ENCODE measurements at places on chromosomes 13 and 19. TPM values are rescaled to one million over a fixed set of nuclear protein-coding genes. Genes with fewer than 3 reads are reported as not detected.
A peak's percentile ranks its signal among the peaks of the same experiment; 100 is the strongest.

DNA sequence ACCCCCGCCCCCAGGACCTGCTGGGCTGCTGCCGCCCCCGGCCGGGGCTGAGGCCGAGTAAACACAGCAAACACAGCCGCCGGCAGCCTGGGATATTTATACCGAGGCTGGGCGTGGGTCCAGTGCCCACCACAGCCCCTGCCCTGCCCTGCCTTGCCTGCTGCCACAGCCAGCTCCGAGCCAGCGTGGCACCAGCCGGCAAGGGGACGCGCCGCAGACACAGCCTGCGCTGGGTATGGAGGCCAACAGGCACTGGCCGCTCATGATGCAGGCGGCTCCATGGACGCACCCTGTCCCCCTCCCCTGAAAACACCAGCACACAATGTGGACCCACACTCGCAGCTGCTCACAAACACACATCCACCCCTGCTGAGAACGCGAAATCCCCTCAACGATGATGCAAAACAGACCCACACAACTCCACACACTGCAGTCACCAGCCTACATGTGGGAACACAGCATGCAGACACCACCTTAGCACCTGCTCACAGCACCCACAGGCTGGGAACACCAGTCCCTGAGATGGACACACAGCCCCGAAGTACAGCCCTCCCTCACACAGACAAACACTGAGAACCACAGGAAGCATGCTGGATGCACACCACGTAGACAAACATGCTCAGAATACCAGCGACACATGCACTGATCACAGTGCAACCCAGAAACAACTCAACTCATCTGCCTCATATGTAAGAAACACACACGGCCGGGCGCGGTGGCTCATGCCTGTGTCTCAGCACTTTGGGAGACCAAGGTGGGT is 16.2 kb downstream of the CCDC97 start:
- no peak for DNase-seq

DNA sequence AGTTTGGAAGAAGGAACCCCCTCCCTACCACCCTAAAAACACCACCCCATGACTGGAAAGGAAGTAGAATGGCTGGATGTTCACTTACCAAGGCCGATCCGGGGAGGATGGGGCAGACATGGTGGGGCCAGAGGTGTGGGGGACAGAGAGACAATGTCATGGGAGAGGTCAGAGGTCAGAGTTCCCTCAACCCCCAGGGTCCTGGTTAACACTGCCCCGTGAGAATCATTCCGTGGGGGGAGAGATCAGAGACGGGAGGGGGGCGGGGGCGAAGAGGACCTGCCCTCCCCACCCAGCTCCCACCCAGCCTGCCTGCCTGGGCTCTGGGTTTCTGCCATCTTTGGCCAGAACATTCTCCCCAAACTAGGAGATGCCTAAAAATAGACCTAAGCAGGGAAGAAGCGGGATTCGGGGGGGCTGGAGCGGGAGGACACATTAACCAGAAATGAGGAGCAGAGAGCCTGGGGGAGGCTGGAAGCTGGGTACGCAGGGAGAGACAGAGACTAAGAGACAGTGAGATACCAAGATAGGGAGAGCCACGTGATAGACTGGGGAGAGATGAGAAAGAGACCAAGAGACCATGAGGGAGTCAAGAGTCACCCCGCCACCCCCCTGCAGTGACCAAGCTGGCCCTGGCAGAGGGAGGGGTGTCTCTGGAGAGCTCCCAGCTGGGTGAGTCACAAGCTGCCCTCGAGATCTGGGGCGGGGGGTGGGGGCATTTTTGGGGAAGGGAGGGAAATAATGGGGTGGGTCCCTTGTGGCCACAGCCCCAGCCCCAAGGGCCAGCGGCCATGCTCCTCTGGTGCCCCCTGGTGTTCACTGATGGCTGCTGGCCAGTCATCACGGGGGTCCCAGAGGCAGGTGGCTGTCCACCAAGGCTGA is 6.1 kb upstream of the KANK2 start:
- peak; percentile 72 for DNase-seq

- no peak for DNase-seq
Measured at GRCh38 chr13:77458736-77459135, 76.8 kb upstream of the SCEL start.

The CEACAM8 gene
- total RNA-seq, result not detected

The FPR1 gene
- 0.67 TPM for total RNA-seq

All from endothelial cell (in vitro differentiated cells).